Mesenchymal stem cell (in vitro differentiated cells and primary cell): ENCODE measurements at places on chromosomes 5 and 9.

- no peak for DNase-seq
Observed at GRCh38 chr5:176507911-176508310, 29.3 kb downstream of the RNF44 start.

DNA sequence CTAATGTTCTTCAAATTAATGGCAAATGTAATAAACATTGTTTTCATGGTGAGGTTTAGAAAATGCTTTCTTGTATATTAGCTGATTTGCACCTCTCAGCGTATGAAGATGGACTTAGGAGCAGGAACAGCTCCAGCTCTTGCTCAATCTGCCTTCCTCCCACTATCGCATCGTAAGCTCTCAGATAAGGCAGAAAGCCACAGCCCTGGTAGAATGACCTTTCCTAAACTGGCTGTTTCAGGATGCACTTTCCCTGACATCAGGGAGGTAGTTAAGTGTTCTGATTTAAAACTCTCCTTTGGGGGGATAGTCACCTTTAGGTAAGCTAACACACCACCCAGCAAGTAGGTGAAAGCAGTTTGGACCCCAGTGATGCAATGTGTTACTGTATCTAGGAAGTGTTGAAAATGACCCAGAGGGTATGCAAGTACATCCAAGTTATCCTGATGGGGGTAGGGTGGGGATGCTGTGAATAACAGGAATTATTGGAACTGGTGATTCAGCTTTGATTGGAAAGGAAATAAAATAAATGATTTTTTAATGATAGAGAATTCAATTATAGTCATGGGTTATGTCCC lies 72.3 kb downstream of the LMNB1 start:
- DNase-seq, result no peak

GRCh38 chr5:138943599-138944173 lies 68.6 kb upstream of the LRRTM2 start:
- DNase-seq, result no peak

- DNase-seq, result no peak
Observed at GRCh38 chr9:136851941-136852663, at the start of gene MAMDC4. TSS of gene MAMDC4 (plus strand) at chr9:136852346. CDS start at chr9:136852417, 71 bp downstream.

GRCh38 chr5:123671042-123671441 lies 159.1 kb downstream of the CSNK1G3 start:
- peak; percentile 60 for DNase-seq

DNA sequence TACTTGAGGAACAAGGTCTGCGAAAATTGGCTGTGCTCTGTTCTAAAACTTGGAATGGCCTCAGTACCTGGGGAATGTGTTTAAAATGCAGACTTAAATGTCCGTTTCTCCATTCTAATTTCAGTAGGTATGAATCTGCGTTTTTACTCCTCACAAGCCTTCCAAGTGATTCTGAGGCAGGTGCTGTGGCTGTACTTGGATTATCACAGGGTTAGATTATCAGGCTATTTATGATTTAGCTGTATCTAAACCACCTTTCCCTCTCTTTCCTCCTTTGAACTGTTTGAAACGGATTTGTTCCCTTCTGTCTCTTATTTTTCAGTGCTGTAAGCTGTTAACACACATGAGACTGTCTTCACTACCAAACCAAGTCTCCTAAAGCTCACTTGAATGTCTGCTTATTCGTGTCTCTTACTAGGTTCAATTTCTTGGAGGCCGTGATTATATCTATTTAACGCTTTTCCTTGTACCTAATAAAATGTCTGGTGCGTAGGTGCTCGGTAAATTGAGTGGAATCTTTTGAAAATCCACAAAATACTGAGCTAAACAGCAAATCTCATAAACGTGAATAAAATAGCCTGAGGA lies 714 bp upstream of the CETN3 start:
- DNase-seq, result no peak

- peak; percentile 17 for DNase-seq
Observed at GRCh38 chr9:26296910-26297572, 595.6 kb downstream of the CAAP1 start.

DNA sequence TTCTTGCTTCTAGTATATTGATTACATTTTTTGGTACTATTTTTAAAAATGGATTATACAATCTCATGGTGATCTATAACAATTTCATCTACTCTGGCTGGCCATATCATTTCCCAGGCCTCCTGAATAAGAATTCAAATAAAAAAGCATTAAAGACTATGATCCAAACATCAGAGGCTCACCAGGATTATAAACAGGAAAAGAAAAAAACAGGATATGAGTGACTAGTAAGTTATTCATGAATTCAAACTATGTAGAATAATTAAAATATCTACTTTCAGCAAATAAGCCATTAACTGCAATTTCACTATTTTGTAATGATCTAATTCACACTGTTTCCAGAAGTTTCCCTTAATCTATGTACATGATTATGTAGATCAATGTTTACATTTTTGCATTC lies 293.1 kb upstream of the CDH6 start:
- DNase-seq, result no peak

- peak; percentile 90 for DNase-seq
Observed at GRCh38 chr9:110555551-110556331, 23.8 kb downstream of the SVEP1 start.

DNA sequence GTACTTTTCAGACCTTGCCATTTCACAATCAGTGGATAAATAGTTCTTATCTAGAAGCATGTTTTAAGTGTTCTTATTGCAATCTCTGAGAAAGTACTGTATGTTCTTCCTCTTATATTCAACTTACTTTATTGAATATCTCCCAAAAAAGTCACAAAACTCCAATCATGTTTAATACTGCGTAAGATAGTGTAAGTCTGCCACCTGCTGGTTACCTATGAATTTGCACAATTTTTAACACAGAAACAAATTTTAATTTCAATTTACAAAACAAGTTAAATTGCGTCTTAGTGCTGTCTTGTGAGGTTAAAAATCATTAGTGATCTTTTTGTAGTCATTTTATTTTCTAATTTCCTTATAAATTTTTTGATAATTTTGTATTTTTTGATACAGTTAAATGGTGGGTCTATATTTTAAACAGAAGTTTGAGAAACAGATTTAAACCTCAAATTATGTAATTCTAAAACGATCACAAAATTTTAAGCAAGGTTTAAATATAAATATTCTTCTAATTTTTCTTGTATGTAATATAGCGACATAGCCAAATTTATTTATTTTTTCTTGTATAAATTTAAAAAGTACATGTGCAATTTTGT lies 115.8 kb downstream of the EMB start:
- peak; percentile 17 for DNase-seq

DNA sequence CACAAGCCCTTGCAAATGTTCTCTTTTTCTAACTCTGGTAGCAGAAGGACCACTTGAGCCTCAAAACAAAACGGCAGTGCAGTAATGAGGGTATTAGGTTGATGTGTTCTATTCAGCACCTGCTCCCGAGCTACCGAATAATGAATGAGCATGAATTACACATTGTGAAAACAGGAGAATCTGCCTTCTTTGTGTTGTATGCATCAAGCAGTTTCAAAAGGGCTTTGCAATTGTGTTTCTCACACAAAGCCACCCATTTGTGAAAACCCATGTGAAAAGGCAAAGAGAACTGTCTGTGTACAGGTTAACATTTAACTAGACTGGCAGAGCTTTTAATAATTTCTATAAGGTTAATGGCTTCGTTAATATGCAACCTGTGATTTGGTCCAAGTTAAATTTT lies 97.8 kb downstream of the STK32A start:
- no peak for DNase-seq

- no peak for DNase-seq
Observed at GRCh38 chr5:41770799-41771198, 99.4 kb downstream of the OXCT1 start.

DNA sequence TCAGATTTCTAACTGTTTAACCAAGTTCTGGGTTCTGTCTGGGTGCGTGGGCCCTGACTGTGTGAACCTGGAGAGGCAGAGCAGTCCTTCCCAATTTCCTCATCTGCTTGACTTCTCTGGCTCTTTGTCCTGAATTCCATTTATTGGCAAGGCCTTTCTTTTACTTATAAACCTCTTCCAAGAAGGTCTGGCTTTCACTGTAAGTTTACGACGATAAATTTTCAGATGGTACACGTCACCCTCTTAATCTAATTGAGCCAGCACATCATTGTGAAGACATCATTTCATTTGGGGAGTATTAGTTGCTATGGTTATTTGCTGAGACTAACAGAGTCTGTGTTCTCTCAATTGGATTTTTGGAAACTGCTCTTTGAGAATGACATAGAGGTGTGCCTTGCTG lies 92.4 kb downstream of the ARHGAP26 start:
- no peak for DNase-seq

GRCh38 chr5:135172718-135173117 lies 138.7 kb upstream of the PITX1 start:
- no peak for DNase-seq

DNA sequence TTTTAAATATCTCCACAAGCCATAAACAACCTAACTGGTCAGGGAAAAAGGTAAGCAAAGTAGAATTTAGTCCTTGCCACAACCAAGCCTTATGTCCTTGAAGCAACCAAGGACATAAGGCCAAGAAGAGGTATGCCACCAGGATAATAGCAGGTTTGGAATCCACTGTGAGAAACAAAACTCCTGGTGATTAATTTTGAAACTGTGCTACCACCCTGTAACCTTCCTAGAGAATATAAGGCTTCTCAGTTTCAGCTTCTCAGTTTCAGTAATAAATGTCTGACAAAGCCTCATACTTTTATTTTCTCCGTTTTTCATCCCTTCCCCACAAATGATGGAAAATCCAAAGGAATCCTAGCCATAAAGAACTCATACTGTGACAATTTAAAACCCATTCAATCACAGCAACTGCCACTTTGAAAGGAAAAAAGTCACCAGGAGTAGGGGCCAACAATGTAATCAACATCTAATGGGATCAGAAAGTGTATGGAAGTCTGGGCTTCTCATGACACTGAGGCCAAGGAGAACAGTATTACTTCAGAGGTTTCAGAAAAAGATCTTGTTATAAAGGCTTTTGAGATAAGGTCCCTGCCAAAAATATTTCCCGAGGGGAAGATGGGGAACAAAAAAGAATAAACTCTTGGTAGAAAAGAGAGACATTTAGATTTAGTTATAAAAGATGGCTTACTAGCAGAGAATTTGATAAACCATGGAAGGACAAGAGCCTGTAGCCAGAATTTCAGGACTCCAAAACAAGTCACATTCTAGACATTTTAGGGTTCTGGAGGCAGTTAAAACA lies 189.2 kb downstream of the TSSK1B start:
- no peak for DNase-seq

DNA sequence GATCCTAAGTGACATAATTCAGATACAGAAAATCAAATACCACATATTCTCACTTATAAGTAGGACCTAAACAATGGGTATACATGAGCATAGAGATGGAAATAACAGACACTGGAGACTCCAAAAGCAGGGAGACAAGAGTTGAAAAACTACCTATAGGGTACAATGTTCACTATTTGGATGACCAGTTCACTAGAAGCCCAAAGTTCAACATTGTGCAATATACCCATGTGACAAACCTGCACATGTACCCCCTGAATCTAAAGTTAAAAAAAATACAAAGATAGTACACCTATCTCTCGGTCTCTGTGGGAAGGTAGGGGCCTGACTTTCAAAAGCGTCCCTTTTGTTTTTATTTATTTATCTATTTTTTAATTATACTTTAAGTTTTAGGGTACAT lies 11.7 kb upstream of the OR1N1 start:
- no peak for DNase-seq
